ENCODE measurements at places on chromosomes 7 and 10.
A peak's percentile ranks its signal among the peaks of the same experiment; 100 is the strongest.

GRCh38 chr7:50470250-50471163, 20.4 kb upstream of the FIGNL1 start:
- DNase-seq: no peak

GRCh38 chr7:57308631-57309408, 141.2 kb upstream of the ZNF716 start:
- DNase-seq: no peak

- no peak for DNase-seq
Measured at GRCh38 chr10:46545861-46546590, 10.4 kb downstream of the GPRIN2 start.

DNA sequence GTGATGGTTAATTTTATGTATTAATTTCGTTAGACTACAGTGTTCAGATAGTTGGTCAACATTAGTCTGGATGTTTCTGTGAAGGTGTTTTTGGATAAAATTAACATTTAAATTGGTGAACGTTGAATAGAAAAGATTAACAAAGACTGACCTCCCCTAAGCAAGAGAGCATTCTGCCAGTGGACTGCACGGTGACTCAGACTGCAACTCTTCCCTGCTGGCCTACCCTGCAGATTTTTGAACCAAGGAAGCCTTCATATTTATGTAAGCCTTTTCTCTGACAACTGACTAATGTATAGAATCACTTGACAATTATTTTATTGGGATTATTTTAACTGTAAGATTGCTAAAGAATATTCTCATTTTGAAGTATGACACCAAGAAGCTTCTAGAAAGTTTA, 7.9 kb upstream of the ZNF248 start:
- no peak for DNase-seq

- DNase-seq: no peak
Measured at GRCh38 chr10:117390420-117390819, 15.2 kb upstream of the PDZD8 start.

DNA sequence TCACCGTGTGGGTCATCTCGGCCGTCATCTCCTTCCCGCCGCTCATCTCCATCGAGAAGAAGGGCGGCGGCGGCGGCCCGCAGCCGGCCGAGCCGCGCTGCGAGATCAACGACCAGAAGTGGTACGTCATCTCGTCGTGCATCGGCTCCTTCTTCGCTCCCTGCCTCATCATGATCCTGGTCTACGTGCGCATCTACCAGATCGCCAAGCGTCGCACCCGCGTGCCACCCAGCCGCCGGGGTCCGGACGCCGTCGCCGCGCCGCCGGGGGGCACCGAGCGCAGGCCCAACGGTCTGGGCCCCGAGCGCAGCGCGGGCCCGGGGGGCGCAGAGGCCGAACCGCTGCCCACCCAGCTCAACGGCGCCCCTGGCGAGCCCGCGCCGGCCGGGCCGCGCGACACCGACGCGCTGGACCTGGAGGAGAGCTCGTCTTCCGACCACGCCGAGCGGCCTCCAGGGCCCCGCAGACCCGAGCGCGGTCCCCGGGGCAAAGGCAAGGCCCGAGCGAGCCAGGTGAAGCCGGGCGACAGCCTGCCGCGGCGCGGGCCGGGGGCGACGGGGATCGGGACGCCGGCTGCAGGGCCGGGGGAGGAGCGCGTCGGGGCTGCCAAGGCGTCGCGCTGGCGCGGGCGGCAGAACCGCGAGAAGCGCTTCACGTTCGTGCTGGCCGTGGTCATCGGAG, 1.8 kb downstream of the ADRA2A start:
- no peak for DNase-seq

DNA sequence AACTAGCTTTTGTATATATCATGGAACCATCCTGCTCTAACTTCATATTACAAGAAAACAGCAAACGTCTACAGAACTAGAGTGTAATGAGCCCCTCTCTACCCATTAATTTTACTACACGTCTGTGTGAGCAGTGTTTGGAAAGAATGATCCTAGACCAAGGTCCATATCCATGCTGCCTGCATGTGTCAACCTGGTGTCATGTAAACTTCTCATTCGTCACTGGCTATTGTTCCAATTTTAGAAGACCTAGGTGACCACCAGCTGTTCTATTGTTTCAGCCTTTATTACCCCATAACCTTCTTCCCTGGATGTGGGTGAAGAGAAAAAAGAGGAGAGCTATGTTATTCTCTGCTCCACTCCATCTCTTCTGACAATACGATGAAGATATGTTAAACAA, 77.1 kb downstream of the CREM start:
- no peak for DNase-seq

DNA sequence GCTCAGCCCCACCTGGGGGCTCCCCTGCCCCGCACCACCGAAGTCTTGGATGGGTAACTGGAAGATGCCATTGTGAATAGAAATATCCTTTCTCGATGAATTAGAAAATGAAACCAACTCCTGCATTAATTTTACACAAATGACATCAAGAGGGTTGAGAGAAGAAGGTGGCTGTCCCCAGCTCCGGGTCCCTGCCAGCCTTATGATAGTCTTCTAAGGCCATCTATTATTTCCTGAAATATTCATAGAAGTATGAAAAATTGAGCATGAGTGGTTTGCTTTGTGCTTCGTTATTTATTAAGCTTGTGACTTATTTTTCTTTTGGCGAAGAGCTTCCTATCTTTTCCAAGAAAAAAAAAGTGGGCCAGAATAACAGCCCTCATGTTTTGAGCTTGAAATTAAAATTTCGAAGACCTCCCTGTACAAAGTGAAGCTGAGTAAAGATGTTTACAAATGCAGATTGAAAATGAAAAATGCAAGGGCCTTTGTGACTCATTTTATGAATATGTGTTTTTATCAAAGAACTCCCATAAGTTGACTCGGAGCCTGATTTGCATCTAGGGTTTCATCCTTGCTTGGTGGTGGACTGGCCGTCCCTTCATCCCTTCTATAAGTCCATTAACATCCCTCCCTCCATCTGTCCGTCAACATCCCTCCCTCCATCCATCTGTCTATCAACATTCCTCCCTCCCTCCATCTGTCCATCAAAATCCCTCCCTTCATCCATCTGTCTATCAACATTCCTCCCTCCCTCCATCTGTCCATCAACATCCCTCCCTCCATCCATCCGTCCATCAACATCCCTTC, 20.5 kb upstream of the CFAP46 start:
- DNase-seq: no peak

- no peak for DNase-seq
Measured at GRCh38 chr7:151039850-151040548, 8.3 kb upstream of the ASIC3 start.

GRCh38 chr7:32569388-32570289, 74.3 kb downstream of the AVL9 start:
- no peak for DNase-seq

GRCh38 chr7:150962553-150963399, 15.3 kb downstream of the KCNH2 start:
- DNase-seq: peak; percentile 92

DNA sequence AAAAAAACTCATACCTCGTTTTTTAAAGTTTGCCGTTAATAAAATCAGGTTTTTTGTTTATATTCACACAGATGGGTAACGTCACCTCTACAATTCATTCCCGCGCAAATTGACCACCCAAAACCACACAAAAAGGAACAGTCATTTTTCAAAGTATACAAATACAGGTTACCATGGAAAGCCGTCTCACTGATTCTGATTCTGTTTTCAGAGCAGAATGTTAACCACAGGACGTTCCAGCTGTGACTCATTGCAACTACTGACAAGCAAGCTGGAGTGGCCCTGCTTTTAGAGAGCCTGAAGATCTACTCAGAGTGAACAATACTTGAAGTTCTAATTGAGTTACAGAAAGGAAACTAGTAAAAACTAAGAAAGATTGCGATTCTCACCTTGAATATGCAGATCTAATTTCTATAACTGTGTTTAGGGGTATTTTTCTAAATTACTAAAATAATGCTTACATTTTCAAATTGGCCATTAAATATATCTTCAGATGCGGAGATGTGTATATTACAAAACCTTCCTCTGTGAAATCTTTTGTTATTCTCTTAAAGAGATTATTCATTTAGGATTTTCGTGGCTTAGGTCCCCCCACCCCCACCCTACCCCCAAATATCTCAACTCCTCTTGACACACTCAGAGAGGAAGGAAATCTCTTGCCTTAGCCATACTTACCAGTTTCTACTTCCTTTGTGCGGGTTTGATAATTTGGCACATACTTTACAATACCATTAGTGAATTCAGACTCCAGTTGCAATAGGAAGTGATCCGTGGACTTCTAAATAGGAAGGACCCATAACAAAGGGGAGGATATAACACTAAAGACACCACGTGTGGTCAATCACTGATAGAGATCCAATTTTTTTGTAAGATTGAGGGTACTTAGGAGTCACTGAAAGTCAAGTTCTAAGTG, 106.0 kb downstream of the CUBN start:
- DNase-seq: peak; percentile 55

- no peak for DNase-seq
Measured at GRCh38 chr7:133961724-133962123, 165.4 kb upstream of the LRGUK start.

DNA sequence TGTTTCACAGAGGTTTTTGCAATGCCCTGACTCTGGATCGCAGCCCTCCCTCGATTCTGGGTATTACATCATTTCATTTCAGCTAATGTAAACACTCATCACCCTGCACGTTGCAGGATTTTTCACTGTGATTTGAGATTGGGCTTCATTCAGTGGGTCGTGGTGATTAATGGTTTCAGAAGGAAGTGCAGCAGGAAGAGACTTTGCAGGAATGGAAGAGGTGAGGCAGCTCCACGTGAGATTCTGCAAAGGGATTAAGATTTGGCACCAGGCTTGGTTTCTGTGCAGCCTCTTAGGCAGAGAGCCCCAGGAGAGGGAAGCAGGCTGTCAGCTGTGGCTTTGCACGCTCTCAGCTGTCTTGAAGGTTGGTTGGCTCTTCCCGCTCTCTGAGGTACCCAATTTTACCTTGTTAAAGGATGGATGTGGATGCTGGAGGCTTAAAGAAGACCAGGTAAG, 95.2 kb downstream of the PLCE1 start:
- DNase-seq: no peak

DNA sequence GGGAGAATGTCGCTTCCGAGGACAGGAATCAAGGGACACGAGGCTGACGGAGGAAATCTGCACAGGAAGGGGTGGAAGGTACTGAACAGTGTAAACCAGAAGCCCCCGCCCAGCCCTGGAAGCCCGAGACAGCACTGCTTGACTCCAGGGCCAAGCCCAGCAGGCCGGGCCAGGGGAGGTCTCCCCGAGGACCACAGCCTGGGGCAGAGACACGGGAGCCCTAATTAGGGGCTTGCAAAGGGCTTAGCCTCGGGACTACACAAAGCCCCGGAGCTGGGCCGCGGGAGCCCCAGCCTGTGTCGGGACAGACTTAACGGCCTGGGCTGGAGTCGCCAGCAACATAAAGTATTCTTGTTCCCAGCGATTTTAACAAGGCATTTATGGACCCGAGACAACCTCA, 50.8 kb downstream of the OAT start:
- DNase-seq: no peak

- no peak for DNase-seq
Measured at GRCh38 chr10:122462533-122463465, 1.4 kb downstream of the HTRA1 start.

DNA sequence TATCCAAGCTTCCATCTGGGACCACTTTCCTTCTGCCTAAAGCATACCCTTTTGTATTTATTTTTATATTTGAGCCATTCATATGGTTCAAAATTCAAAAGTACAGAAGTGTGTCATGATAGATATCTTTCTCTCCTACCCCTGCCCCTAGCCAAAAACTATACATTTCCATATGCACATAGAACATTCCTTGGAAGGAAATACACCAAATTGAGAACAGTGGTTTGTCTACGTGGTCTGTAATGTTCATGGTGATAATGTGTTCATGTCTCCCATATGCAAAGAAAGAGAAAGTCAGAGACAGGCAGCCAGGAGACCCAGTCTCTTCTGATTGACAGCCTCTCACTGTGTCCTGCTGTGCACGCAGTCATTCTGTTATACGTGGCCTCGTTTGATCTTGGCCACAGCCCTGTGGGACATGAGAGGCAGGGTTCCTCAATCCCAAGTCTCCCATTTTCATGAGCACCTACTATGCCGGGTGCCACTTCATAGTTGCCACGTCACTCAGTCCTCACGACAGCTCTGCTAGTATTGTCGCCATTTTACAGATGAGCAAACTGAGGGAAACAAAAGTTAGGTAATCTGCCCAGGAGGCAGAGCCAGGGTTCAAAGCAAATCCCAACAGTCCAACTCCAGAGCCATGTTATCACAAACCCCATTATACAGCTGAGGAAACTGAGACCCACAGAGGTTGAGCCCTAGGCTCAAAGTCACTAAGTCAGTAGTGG, 8.0 kb upstream of the CDH23 start:
- DNase-seq: no peak

DNA sequence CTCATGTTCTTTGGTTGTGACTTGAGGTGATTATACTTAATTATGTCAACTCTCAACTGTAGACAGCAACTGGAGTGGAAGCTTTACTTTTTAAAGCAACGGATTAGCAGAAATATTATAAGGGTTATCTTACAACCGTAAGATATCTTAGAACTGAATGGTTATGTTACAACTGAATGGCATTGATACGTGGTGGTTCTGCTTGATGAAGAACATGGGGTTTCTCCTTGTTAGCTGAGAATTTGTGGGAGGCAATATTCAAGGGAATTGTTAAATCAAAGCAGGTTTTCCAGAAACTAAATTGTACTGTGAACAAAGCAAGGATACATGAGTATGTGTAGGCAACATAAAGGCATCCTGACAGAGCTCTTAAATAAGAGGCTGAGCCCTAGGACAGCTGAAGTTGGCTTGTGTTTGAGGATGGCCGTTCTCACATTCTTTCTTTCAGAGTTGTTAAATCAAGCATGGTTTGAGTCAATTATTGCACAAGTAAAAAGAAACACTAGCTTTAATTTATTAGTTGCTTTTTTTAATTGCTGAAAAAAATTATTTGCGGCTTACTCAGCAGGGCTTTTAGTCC, 350.0 kb downstream of the PLXDC2 start:
- DNase-seq: no peak

DNA sequence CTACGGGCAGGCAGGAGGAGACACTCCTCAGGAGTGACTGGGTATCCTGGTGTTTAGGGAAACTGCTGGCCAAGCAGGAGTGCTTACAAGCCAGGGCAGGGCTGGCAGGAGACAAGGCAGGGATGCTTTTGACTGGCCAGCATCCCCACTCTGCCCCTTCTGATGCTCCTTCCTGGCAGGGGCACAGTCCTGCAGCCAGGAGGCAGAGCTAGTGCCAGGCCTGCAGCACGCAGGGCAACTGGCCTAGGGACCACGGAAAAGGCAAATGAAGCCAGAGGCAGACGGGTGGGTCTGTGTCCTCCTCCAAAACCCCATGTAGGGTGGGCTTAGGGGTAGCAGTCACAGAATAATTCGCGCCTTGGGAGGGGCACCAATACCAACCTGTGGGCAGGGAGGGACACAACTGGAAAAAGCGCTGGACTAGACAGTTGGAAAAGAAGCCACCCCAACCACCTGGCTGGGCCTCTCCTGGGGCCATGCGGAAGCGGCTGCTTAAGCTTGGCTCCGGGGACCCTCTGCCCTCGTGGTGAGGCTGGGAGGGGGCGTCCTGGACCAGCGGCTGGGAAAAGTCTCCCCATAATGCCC, 4.8 kb downstream of the IMPDH1 start:
- DNase-seq: peak; percentile 36
